ENCODE measurements at places on chromosomes 2 and 18.
A peak's percentile ranks its signal among the peaks of the same experiment; 100 is the strongest.

DNA sequence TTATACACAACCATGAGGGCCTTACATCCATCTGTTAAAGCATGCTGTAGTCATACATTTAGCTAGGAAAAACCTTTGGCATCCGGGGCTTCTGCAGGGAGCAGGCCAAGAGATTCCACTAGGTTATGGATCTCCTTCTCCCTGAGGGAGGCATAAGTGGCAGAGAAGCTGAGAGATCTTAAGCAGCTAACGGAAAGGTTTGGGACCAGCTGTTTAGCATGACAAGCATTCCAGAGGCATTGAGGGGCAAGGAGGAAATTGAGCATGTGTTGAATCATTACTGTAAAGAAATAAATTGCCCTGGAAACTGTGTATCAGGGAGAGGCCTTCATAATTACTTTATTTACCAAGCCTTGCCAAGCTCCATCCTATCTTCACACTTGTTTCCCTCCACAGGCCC, 643.1 kb downstream of the CNTNAP5 start:
- DNase-seq, result no peak

DNA sequence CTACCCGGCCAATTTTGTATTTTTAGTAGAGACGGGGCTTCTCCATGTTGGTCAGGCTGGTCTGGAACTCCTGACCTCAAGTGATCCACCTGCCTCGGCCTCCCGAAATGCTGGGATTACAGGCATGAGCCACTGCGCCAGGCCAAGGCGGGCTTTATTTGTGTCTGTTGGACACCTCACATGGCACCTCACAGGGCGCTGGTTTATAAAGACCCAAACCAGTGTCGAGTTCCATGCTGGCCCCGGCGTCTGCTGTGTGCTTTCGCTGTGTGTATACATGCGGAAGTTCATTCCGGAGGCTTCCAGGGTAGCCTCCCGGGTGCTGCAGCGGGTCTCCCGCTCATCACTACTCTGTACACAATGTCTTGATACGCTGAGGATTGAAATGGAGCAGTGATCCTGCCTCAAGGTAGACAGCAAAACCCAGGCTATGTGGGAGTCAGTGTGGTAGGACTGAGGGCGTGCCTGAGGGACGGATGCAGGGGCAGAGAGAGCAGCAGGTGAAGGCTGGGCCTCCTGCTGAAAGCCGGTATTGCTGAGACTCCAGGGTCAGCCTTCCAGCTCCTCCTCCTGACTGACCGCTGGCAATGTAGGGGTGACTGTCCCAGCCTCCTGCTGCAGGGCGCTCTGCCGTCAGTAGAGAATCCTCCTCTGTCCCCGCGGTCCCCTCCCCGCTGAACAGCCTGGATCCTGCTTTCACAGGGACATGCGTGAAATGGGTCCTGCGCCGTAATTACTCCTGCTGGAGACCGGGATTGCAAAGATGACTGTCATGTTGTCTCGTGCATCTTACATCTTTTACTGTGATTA, 22.7 kb downstream of the LDLRAD4 start:
- peak; percentile 43 for DNase-seq

DNA sequence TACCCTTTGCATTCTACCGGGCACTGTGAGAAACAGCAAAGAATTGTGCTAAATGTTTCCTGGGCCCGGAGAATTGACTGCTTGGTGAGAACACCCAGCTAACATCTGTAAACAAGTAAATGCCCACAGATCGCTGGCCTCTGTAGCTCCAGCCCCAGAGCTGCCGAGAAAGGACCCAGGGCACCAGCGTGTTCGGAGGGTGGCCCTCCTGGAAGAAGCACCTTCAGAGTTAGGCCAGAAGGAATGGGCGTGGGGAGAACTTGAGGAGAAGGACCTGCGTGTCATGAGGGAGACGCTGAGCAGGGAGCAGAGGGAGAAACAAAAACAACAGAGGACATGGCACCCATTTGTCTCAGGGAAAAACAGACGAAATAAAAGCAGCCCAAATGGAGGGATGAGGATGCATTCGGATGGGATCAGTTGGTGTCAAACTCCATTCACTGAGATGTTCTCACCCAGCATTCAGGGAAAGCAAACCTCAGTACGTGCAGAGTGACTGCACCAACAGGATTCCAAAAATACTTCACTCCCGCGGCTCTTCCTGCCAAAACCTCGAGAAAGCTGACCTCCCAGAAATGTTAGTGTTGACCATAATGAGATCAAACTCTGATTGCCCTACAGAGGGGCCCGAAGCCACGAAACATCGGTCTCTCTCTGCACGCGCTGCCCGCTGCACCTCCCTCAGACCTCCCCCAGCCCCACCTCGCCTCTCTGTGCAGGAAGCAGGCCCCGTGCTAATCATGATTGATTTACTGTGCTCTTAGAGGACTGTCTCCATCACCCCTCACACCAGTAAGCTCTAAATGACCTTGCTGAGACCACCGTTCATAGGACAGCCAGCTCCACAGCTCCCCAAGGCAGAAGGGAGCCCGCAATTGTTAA, 376.3 kb upstream of the SALL3 start:
- no peak for DNase-seq

- no peak for DNase-seq
Measured at GRCh38 chr2:127014630-127015029, 92.3 kb downstream of the BIN1 start.

- no peak for DNase-seq
Measured at GRCh38 chr18:31162825-31163435, at the start of gene DSC1. Gene DSC1, minus strand, starts transcription at chr18:31162856. Its CDS starts 262 bp downstream, at chr18:31162594.

- DNase-seq, result peak; percentile 54
Measured at GRCh38 chr2:72147303-72147971, at the start of gene CYP26B1. Gene CYP26B1, minus strand, starts transcription at chr2:72147862. Its CDS starts 28 bp downstream, at chr2:72147834.

GRCh38 chr2:224069172-224069571, 30.1 kb upstream of the SERPINE2 start:
- no peak for DNase-seq

GRCh38 chr2:55875434-55876135, 48.0 kb downstream of the EFEMP1 start:
- DNase-seq, result no peak

- DNase-seq, result no peak
Measured at GRCh38 chr2:56229397-56230060, 45.7 kb downstream of the CCDC85A start.

GRCh38 chr2:133303150-133303549, 265.1 kb downstream of the NCKAP5 start:
- DNase-seq, result no peak

- no peak for DNase-seq
Measured at GRCh38 chr18:74748809-74749208, 151.1 kb downstream of the ZNF407 start.

DNA sequence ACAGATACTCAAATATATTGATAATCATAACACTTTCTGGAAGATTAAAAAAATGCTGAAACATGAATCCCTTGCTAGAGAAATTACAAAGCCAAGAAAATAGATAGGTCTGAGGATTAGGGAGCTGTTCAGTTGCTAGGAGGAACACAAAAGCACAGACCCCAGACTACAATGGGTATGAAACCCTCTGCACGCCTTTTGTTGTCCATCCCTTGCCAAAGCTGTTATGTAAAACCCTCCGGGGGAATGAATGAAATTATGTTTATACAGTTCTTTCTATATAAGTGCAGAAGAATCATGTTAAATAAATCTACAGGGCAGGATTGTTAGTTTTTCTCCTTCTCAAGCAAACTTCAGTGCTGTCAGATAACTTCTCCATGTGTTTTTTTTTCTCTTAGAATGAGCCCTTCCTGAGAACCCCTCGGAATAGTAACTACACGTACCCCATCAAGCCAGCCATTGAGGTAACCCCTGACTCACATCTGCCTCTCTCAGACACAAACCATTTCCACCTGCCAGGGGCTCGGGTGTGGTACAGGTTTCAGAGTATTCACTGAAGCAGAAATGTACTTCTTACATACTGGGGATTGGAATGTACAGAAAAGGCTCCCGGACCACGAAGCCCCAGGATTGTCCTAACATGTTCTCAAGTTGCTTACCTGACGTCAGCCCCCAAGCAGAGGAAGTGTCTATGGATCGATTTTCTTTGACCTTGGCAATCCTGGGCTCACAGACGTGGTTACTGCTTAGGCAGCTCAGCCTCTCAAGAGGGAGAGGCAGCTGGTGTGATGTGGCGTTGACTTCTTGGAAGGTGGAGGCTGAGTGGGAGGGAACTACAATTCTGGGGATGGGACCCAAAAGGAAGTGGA, 118.0 kb downstream of the PLB1 start:
- DNase-seq, result peak; percentile 69

GRCh38 chr18:389658-390357, 110.7 kb downstream of the COLEC12 start:
- DNase-seq, result no peak

- DNase-seq, result no peak
Measured at GRCh38 chr2:17255071-17255470, 263.2 kb downstream of the RAD51AP2 start.

DNA sequence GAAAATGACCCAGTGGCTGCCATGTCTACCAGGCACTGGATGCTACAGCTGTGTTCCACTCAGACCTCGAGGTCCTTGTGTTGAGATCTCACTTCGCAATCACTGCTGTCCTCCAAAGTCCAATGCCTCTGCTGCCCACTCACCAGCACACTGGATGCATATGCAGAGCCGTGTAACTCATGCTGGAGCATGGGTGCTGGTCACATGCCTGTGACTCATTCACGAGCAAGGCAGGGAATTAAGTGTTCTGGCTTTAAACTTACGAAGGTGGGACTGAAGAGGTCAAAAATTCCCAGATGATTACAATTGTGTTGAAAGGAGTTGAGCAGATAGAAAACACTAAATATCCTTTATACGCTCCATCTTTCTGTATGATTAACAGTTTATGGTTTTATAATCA, 417.5 kb downstream of the NUP35 start:
- no peak for DNase-seq

GRCh38 chr2:8805278-8806210, 31.9 kb downstream of the KIDINS220 start:
- DNase-seq, result no peak

- DNase-seq, result peak; percentile 90
Measured at GRCh38 chr2:75710577-75711253, at the start of gene GCFC2. Gene GCFC2, minus strand, starts transcription at chr2:75710915. Its CDS starts 60 bp downstream, at chr2:75710855.

DNA sequence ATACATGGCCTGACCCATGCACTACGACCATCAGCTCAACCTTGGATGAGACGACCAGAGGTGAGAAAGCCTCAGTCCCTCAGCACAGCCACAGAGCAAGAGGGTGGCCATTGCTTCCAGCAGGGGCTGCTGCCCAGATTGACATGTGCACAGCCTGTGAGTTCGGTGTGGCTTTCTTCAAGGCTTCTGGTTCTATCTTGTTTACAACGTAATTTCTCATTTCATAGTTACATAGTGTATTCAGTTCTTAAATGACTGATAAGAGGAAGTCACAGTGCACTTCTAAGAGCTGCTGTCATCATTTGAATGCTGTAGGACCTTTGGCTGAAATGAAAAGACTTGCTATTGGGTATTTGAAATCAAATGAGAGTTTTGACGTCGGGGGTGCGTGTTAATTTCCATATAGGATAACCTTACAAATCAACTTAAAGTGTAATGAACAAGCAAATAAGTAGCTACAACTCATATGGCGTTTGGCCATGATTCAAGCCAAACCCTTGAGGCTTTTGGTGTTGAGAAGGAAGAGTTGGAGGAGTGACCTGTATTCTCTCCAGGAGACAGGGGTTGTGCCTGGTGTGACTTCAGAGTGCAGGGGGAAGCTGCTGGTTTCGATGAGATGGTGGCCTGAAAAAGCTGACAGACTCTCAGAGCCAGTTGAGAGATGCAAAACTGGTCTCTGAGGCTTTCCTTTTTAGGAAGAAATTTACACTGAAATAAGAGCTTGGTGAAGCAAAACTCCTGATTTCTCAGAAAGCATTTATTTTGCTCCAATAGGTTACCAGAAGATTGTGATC, 51.0 kb downstream of the TSHZ1 start:
- no peak for DNase-seq

GRCh38 chr2:126785862-126786261, 112.8 kb upstream of the TEX51 start:
- no peak for DNase-seq

DNA sequence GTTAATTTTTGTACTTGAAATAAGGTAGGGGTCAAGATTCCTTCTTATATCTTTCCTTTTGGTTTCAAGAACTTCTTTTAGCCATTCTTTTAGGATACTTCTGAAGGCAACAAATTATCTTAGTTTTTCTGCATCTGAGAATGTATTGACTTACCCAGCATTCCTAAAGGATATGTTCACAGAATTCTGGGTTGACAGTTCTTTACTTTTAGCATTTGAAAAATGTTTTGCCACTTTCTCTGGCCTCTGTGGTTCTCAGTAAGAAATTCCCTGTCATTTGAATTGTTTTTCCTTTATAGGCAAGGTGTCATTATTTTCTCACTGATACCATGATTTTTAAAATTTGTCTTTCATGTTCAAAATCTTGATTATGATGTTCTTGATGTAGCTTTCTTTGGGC, 162.4 kb downstream of the GALNT1 start:
- DNase-seq, result no peak

- DNase-seq, result no peak
Measured at GRCh38 chr18:79139206-79139605, 70.0 kb downstream of the ATP9B start.

GRCh38 chr2:210899131-210899530, 342.7 kb downstream of the CPS1 start:
- no peak for DNase-seq

DNA sequence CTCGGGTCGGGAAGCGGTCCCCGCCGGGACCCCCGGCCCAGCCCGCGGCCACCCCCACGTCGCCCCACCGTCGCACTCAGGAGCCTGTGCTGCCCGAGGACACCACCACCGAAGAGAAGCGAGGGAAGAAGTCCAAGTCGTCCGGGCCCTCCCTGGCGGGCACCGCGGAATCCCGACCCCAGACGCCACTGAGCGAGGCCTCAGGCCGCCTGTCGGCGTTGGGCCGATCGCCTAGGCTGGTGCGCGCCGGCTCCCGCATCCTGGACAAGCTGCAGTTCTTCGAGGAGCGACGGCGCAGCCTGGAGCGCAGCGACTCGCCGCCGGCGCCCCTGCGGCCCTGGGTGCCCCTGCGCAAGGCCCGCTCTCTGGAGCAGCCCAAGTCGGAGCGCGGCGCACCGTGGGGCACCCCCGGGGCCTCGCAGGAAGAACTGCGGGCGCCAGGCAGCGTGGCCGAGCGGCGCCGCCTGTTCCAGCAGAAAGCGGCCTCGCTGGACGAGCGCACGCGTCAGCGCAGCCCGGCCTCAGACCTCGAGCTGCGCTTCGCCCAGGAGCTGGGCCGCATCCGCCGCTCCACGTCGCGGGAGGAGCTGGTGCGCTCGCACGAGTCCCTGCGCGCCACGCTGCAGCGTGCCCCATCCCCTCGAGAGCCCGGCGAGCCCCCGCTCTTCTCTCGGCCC, 13.6 kb downstream of the SPEG start:
- DNase-seq, result no peak

DNA sequence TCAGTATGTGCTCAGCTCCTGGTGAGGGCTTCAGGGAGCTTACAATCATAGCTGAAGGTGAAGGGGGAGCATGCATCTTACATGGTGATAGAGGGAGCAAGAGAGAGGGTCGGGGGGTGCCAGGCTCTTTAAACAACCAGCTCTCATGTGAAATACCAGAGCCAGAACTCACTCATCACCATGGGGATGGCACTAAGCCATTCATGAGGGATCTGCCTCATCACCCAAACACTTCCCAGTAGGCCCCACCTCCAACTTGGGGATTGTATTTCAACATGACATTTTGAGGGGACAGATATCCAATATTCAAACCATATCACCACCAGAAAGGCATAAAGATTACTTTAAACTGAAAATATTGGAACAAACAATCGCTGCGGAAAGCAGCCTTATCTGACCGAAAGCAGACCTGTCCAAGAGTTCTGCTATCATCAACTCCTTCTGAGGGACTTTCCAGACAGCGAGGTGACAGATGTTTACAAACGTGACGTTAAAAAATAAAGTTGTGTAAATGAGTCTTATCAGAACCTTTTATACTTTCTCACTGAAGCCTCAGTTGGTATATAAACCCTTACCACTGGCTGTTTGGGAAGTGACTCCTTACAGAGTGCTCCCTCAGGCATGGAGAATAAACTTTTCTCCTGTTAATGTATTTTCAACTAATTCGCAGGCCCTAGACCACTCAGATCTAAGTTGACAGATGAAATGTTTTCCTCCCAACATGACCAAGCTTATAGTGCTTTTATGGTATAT, 35.5 kb upstream of the PTH2R start:
- DNase-seq, result no peak
